ENCODE measurements at places on chromosomes 13 and 19. TPM values are rescaled to one million over a fixed set of nuclear protein-coding genes. Genes with fewer than 3 reads are reported as not detected.

LGALS4 gene
- total RNA-seq: 0.80 TPM

DNA sequence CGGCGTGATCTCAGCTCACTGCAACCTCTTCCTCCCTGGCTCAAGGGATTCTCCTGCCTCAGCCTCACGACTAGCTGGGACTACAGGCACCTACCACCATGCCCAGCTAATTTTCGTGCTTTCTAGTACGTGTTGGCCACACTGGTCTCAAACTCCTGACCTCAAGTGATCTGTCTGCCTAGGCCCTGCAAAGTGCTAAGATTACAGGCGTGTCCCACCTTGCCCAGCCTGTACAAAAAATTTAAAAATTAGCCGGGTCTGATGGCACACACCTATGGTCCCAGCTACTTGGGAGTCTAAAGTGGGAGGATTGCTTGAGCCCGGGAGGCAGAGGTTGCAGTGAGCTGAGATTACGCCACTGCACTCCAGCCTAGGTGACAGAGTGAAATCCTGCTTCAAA, 4.7 kb upstream of the MEX3D start:
- DNase-seq: no peak

SPACA4 gene
- total RNA-seq: not detected

DNA sequence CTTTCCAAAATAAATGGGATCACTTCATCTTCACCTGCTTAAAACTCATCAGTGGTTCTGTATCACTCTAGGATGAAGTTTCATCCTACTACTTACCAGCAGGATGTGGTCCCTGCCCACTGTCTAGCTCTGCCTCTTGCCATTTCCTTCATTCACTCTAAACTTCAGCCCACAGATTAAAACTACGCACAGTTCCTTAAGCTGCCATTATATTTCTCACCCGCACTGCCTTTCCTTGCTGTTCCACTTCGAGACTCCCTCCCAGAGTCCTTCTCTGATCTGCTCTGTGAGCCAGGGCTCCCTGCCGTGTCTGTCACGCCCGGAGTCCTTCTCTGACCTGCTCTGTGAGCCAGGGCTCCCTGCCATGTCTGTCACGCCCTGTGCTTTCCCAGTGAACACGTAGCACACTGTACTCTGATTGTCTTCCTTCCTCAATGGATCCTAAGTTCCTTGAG, 52.0 kb upstream of the NPAS1 start:
- peak; percentile 49 for DNase-seq

DNA sequence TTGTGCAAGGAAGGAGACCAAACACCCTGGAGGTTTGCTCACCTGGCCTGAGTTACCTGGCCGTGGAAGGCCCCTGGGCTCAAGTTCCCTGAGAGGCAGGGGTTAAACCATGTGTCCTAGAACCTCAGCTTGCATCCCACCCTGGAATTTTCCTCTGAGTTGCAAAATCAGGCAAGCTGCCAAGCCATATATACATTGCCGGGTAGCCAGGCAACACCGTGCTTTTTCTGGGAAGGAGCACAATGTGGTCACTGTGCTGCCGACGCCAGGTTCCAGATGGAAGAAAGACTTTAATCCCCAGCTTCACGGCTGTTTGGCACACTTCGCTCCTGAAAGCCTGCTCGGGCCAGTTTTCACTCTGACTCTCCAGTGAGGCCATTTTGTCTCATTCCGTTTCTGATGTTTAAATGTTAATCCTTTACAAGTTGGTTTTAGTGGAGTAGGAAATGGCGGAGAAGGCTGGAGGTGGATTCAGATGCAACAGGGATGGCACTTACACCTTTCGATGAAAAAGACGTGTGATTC, 60.1 kb upstream of the PEG3 start:
- no peak for DNase-seq

DNA sequence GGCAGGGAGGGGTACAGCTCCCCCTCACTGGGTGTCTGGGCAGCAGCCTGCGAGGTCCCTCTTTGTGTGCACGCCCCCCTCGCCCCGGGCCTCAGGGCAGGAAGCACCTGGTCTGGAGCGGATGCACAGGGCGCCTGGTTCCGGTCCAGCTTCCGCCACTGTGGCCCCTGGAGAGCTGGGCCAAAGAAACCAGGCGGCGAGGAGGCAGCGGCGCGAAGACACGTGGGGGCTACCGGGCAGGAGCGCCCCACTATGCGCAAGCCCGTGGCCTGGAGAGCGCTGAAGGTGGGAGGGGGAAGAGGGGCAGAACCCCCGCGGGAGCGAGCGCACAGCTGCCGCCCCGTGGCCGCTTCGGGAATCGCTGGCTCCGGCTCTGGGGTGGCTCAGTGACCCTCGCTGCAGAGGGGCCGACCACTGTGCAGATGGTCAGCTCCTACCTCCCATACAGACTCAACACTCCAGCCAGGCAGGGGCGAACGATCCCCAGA, 1.7 kb upstream of the LYL1 start:
- no peak for DNase-seq

- no peak for DNase-seq
Observed at GRCh38 chr13:102042746-102043145, 359.1 kb downstream of the FGF14 start.

DNA sequence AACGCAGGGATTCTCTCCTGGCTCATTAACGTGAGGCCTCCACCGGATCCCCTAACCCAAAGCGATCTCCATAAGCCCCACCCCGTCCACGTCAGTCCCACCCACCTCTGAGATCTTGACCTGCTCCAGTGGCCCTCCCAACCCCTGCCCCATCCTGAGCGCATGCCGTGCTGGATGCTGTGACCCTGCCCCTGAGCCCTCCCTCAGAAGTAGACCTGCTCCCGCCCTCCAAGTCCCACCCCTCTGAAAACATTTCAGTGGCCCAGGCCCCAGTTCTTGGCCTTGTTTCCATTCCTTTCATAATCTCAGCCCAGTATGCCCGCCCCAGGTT, 19.9 kb downstream of the LMTK3 start:
- DNase-seq: no peak

GRCh38 chr13:99273128-99273527, 14.9 kb upstream of the GPR18 start:
- no peak for DNase-seq

Measured in breast epithelium (tissue), 4 donors.